Cortex of kidney (tissue), 1 donor: ENCODE measurements at places on chromosomes 12 and 14.

DNA sequence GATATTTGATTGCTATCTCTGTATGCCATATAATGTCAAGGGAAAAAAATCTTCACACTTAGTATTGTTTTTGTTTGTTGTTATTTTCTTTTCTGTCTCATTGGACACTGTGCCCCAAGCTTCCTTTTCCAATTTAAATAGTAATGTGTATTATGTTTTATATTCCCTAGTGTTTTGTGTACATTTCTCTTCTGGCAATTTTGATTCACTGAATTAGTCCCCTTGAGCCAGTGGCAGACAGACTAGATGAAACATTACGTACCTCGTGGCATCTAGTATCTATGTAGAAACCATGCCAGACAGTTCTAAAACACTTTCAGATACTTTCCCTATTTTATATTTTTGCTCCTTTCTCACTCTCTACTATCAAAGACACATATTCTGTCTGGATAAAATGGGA lies at the start of gene OR6C1:
Gene OR6C1, plus strand, starts transcription at position 301 of the 400 bp plus-strand sequence. CDS start 6,257 bp downstream, outside the sequence.
- no peak for DNase-seq

DNA sequence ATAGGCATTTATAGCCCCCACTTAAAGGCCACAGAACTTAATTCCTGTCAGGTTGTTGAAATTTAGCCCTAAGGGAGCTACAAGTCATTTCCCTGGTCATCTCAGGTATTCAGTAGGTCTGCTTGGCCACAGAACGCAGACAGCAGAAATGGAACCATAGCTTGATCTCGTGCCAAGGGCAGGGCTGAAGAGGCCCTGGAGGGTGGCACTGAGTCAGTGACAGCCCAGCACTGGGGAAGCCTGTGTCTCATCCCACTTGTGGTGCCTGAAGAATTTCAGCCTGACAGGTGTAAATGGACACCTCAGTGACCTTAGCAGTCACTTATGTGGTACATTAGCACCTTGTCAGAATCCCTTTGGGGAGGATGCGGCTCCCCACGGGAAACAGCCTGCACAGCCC lies 6.6 kb downstream of the PRKAB1 start:
- DNase-seq = no peak

DNA sequence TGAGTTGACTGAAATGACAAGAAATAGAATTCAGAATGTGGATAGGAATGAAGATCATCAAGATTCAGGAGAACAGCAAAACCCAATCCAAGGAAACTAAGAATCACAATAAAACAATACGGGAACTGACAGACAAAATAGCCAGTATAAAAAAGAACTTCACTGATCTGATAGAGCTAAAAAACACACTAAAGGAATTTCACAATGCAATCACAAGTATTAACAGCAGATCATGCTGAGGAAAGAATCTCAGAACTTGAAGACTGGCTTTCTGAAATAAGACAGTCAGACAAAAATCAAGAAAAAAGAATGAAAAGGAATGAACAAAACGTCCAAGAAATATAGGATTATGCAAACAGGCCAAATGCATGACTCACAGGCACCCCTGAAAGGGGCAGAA lies 15.3 kb upstream of the OR5AU1 start:
- DNase-seq = no peak

GRCh38 chr12:105317942-105318621 lies 12.4 kb upstream of the C12orf75 start:
- DNase-seq = no peak

DNA sequence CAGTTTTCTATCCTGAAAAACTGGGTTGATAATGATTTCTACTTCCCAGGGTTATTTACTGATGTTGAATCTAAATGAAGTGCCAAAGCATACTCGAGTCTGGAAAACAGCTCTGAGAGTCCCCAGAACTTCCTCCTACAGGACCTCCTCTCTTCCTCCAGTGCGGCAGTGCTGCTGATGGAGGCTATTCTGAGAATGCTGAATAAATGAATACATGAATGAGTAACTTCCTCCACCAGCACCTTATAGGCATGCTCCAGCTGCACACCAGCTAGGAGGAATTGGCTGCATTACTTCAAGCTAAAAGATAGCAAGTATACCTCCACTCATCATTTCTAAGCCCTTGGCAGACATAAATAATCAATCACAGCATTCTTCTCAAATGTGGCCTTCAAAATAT lies 448.8 kb upstream of the CCDC196 start:
- DNase-seq = no peak

DNA sequence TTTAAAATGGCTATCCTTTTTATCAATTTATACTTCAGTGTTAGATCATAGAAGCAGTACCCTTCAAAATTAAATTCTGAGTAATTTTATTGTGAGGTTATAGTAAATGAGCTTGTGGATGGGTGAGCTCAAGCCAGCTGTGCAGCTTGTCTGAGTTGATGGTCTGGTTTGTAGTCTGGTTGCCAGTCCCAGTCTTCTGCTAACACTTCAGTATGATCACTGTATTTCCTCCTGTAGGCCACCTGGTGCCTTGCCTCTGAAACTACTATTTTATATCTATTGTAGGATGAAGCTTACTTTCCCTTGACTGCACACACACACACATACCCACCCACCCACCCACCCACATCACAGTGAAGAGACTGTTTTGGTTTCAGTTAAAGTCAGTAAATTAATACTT lies 496.4 kb downstream of the PCNX1 start:
- no peak for DNase-seq
